Naive thymus-derived CD8-positive, alpha-beta T cell (primary cell): ENCODE measurements at places on chromosomes 4 and X. TPM values are rescaled to one million over a fixed set of nuclear protein-coding genes. Genes with fewer than 3 reads are reported as not detected.
A peak's percentile ranks its signal among the peaks of the same experiment; 100 is the strongest.

DNA sequence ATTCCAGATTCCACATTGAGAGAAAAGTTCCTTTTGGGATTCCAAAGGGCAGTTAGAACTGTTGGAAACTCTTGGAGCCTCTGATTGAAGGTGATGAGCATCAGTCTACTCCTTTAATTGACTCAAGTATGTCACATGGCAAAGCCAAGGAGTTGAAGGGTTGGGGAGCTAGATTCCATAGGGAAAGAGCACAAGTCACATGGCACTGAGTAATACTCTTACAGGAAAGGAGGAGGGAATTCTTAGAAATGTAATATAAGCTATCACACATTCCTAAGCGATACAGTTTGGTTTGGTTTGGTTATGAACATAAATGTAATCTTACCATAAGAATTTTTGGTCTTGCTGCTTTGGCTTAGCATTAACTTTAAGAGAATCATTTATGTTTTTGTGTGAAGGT is 15.7 kb downstream of the SPCS3 start:
- DNase-seq, result no peak

Gene RPL9
- 2,427 TPM for total RNA-seq

GRCh38 chr4:149885896-149886295 is 70.3 kb upstream of the IQCM start:
- DNase-seq, result no peak

Gene PTTG2
- 1.7 TPM for total RNA-seq

Gene GATA1
- not detected for total RNA-seq

Gene EDA
- 1.1 TPM for total RNA-seq

Gene FRAS1
- total RNA-seq, result not detected

Gene NFKB1
- 101 TPM for total RNA-seq

GRCh38 chrX:48278958-48279357 is 23.8 kb downstream of the SSX1 start:
- DNase-seq, result no peak

DNA sequence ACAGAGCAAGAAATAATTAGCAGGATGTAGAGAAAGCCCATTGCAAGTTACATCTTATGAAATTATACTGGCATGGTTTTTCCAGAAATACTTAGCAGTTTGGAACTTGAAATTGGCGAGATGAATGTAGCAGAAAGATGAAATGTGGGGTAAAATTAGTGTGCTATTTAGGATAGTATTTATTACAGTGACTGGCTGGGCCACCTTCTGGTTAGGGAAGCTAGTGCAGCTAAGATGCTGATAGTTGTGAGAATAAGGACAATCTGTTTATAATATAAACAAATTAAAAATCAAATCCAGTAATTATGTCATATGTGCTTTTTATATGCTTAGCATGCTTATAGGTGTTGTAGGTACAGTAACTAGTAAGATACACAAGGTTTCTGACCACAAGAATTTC is 74.8 kb downstream of the IL15 start:
- no peak for DNase-seq

- DNase-seq, result no peak
Measured at GRCh38 chr4:123209436-123209835, 187.2 kb upstream of the SPRY1 start.

DNA sequence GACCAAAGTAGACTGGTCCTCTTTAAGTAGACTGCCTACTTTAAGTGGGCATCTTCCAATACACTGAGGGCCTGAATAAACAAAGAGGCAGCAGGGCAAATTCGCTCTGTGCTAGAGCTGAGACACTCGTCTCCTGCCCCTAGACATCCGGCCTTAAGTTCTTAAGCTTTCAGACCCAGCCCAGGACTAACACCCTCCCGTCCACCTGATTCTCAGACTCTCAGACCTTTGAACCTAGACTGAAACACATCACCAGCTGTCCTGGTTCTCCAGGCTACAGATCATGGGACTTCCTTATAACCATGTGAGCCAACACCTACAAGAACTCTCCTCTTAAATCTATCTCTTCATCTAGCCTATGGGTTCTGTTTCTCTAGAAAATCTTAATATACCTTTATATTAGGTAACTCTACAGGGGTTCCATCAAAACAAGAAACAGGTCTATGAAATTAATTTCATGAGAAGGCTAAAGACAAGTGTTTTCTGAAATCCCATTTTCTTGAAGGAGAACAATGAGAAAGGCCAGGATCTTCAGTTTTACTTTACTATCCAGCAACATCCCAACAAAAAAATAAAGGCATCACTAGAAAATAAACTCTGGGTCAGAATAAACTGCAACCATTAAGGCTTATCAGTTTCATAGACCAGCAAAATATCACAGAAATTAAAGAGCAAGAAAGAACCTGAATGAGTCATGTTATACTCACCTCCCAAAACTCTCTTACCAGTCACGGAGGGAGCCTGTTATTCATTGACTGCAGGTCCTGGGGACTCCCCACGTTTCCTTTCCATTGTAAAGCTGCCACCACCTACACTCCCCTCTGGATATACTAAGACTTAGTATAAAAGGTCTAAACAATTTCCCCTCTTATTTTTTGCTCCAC is 14.8 kb downstream of the ADGRA3 start:
- DNase-seq, result no peak

DNA sequence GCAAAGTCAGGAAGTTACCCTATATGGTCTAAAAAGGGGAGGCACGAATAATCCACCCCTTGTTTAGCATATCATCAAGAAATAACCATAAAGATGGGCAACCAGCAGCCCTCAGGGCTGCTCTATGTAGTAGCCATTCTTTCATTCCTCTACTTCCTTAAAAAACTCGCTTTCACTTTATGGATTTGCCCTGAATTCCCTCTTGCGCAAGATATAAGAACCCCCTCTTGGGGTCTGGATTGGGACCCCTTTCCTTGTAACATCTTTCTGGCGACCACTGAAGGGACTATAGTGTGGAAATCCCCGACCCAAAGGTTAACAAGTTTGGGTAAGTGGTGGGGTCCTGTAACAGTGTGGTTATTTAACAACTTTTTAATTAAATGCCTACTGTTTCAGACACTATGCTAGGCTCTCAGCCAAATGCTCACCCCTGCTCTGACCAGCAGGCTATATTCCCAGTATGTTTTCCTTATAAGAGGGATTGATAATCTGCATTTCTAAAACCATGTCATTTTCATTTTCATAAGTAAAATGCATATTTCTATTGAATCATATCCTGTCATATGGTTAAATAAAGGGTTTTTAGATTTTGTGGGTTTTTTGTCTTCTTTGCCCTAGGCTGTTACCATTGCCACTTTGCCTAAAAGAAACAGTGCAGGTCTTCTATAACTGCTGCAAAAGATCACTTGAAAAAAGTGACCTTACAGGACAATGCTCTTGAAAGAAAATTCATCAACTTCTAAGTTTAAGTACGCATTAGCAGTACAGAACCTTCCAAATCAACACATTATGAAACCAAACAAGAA is 41.5 kb downstream of the ANAPC10 start:
- no peak for DNase-seq

DNA sequence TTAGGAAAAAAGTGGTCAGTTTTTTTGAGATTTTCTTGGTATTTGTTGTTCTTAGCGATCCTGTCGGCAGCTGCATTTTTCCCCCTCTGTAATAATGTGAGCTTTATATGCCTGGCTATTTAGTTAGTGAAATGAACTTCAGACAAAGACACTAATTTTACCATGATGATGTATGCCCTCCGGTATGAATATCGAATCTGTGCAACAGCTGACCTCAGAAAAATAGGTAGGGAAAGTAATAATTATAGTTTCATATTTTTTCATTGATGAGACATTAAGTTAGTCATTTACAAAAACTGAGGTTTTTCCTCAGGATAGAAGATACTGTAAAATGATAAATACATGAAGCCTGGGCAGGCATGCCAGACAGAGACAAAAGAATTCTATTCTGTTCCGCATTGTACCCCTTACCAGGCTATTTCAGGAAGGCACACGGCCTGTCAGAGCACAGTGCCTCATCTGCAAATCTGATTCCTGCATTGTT is 155.8 kb downstream of the SHROOM3 start:
- DNase-seq, result no peak

GRCh38 chr4:39047681-39048080 is 14.4 kb upstream of the KLHL5 start:
- no peak for DNase-seq

Gene DNAAF6
- not detected for total RNA-seq

- no peak for DNase-seq
Measured at GRCh38 chr4:10007793-10008608, 13.3 kb downstream of the SLC2A9 start.

DNA sequence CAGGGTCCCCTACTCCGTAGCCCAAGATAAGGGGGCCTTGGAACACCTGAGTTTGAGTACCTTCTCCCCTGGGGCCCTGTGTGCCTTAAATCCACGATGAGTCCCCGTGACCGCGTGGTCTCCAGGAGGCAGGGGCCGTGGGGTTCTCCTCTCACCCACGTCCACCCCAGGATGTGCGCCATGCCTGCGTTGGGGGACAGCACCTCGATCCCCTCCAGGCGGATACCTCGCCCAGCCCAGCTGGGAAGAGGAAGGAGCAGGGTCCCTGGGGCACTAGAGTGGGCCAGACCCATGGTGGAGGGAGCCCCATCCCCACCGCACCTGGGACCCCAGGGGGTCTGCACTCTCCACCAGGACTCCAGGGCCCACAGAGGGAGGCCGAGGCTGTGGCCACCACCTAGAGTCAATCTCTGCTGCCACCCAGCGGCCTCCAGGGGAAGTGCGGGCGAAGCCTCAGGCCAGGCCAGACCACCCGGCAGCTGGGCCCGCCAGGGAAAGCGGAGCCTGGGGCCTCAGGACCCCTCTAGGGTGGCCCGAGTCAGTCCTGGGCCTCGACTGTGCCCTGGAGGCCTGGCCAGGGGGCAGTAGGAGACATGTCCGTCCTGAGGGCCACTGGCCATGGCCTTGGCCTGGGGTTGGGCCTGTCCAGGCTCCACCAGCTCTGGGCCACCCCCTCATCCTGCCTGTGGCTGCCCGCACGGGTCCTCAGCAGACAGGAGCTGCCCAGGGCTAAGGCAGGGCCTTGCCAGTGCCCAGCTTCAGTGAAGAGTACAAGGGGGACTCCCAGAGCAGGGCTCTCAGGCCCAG is 55.0 kb downstream of the FAM53A start:
- DNase-seq, result peak; percentile 67

Gene STK32B
- total RNA-seq, result not detected

Gene AP1S2
- total RNA-seq, result 17.5 TPM

Gene SRPK3
- not detected for total RNA-seq

Gene PIN4
- total RNA-seq, result 10.8 TPM

DNA sequence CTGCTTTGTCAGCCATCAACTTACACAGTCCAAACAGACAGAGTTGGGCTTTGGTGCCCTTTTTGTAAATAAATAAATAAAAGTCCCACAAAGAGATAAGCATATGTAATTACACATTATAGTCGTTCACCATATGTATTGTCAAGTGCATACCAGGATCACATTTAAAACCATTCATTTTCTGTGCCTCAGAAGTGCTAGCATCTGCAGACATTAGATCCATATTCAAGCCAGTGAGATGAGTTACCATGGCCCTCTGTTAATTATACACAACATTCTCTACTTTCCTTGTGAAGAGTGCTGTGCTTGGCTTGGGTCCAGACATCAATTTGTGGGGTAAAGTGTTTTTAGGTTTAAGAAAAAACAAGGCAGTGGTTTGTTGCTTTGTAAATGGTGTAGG is 76.8 kb downstream of the ENOX2 start:
- DNase-seq, result no peak

Gene DCX
- total RNA-seq, result not detected

Gene PDE5A
- 1.3 TPM for total RNA-seq

GRCh38 chr4:53059256-53059655 is 197.1 kb downstream of the RASL11B start:
- no peak for DNase-seq

DNA sequence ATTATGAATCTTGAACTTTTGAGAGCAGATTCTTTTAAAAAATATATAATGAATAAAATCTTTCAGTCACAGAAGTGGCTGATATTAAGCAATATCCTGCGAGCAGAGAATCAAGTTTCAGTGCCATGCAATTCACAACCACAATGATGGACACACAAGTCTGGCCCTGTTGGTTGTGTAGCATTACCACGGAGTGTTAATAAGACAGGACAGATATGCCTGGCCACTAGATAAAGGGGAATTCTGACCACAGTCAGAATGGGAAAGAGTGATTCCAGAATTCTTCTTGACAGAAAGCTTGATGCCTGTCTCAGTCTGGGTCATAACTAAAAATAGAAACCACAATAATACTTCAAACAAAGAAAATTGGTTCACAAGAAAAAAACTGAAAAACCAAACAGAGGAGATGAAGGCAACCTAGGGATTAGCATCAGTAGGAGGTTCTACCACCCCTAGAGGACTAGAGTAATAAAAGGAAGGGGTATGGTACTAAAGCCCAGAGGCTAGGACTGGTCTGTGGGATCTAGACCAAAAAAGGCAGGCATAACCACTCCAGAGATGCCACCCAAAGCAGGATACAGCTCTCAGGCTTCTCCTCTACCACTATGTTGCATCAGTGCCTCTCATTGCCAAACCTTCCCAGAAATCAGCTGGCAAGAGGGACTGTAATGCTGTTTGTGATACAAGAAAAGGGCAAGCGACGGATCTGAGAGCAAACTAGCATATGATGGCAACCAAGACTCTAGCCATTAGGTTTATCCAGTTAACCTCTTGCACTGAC is 59.0 kb downstream of the RNF150 start:
- DNase-seq, result no peak

- DNase-seq, result no peak
Measured at GRCh38 chr4:24689212-24689611, 104.9 kb upstream of the DHX15 start.

DNA sequence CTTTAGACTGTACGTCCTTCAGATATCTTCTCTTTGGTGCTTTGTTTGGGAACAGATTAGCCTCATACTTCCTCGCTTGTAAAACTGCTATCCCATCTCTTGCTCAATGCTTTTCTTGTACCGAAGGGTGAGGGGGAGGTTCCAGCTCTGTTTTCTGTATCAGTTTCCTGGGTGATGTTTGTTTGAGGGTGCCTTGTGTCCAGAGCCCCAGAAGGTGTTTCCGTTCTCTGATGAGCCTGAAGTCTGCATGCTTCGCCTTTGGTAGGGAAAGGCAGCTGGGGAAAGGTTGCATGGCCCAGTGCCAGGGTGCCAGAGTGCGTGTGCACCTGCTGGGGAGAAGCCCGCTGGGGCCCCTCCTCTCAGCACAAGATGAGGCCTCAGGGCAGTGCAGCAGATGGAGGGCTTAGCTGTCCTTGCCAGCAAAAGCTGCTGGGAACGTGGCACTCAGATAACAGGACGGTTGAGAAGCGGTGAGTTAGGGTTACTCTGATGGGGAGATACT is 73.7 kb downstream of the TBL1X start:
- DNase-seq, result no peak

- DNase-seq, result no peak
Measured at GRCh38 chr4:74873545-74874301, 59.2 kb upstream of the PARM1 start.

DNA sequence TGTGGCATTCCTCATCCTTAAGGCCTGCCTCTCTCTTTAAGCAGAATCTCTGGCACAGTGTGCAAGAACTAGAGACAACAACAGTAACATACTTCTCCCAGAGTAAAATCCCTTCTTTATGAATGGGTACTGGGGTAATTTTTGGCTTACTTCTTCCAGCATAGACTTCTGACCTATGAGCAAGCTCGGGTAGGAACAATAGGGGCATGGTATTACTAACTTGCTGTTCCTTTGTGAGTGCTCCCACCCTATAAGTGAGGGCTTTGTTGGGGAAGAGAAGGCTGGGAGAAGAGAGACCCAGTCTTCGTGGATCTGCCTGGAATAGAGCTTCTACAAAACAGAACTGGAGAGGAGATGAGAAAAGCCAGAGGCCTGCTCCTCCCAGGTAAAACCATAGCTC is 30.2 kb downstream of the CLDN2 start:
- no peak for DNase-seq

- no peak for DNase-seq
Measured at GRCh38 chr4:5365071-5366008, 314.1 kb downstream of the STK32B start.
